ENCODE measurements at places on chromosomes 13 and 19.

DNA sequence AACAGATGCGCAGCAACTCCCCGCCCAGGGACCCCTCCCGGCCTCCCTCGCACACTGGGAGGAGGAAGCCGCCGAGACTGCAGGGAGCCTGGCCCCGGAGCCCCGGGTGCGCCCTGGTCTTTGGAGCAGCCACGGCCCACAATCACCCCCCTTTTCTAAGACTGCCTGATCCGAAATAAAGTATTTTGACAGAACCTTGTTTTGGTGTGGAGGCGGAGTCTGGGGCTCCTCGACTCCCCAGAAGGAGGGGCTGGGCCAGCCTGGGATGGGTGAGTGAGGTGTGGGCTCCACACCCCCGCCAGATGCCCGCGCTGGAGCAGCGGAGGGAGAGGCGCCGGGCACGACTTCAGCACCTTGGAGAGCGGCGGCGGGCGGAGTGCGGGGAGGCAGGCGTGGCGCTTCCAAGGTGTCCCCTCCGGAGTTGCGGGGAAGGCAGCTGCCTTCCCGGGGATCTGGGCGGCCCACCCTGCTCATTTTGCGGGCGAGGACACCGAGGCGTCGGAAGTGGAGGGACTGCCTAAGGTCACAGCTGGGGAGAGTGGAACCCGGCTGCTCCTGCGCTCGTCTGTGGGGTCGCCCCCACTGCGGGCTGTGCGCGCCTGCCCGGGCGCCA lies 9.4 kb downstream of the SIRT6 start:
- DNase-seq: no peak
- no peaks in the 10 kb centered on the region for H3K4me1 ChIP-seq
- H3K27me3 ChIP-seq: peaks cover 15% of the 10 kb centered on the region
- no peaks in the 10 kb centered on the region for H3K36me3 ChIP-seq
- H3K4me3 ChIP-seq: no peak overlapping the region

- H3K27ac ChIP-seq: no peak overlapping the region
- no peak for DNase-seq
- H3K4me3 ChIP-seq: no peak overlapping the region
- H3K36me3 ChIP-seq: no peaks in the 10 kb centered on the region
- no peaks in the 10 kb centered on the region for H3K27me3 ChIP-seq
- H3K4me1 ChIP-seq: peaks cover 7% of the 10 kb centered on the region
Observed at GRCh38 chr13:48230541-48230940, 2.5 kb upstream of the ITM2B start.

GRCh38 chr19:19420570-19421298 lies 15.3 kb downstream of the GATAD2A start:
- no peak overlapping the region for H3K4me3 ChIP-seq
- no peaks in the 10 kb centered on the region for H3K4me1 ChIP-seq
- no peak for DNase-seq
- H3K27ac ChIP-seq: no peak overlapping the region
- H3K27me3 ChIP-seq: no peaks in the 10 kb centered on the region

DNA sequence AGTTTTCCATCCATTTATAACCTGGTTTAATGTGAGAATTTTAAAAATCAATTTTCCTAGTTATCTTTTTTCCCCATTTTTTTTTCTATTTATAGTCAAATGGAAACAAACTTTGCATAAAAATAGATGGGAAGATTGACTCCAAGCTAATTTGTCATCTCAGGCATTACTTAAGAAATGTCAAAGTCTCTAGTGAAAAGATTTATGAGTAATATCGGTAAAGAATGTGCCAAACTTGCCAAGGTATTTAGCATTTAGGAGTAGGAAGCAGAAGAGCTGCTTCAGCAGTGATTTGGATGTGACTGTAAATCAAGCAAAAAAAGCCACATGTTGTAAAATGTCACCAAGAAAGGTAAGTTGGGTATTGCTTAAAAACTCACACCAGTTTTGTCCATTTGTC lies 108.6 kb downstream of the LACC1 start:
- H3K27me3 ChIP-seq: no peaks in the 10 kb centered on the region
- H3K4me1 ChIP-seq: peaks cover 2% of the 10 kb centered on the region

Data from keratinocyte (primary cell).